ENCODE measurements at places on chromosomes 11 and 22. TPM values are rescaled to one million over a fixed set of nuclear protein-coding genes. Genes with fewer than 3 reads are reported as not detected.

Gene OR4D5
- total RNA-seq, result not detected

Gene C22orf42
- total RNA-seq, result not detected

Gene RPL27A
- total RNA-seq, result 776 TPM

Gene BEST1
- total RNA-seq, result 3.9 TPM

Gene BBOX1
- 0.45 TPM for total RNA-seq

Gene WNT11
- 30.0 TPM for total RNA-seq

Gene DEUP1
- total RNA-seq, result not detected

Gene TBX1
- 2.3 TPM for total RNA-seq

DNA sequence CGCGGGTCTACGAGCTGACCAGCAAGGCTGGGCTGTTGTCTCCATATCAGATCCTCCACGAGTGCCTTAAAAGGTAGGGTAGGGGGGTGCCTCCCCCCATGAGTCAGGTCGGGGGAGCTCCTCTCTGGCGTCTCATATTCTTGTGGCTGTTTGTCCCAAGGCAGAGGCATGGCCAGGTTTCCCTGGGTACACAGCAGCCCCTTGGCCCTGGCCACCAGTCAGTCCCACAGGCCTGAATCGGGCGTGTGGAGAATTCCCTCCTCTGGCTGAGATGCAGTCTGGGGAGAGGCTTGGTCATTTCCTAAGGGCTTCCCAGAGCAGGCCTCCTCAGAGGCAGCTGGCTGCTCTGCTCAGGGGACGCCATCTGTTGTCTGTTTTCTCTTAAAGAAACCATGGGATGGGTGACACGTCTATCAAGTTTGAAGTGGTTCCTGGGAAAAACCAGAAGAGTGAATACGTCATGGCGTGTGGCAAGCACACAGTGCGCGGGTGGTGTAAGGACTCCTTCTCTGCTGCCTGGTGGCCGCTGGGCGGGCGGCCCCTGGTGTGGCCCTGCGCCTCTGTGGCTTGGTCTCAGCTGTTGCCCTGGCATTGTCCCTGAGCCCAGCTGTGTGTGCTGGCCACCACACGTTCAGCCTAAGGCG, 9.6 kb upstream of the RANBP1 start:
- DNase-seq, result peak; percentile 25

DNA sequence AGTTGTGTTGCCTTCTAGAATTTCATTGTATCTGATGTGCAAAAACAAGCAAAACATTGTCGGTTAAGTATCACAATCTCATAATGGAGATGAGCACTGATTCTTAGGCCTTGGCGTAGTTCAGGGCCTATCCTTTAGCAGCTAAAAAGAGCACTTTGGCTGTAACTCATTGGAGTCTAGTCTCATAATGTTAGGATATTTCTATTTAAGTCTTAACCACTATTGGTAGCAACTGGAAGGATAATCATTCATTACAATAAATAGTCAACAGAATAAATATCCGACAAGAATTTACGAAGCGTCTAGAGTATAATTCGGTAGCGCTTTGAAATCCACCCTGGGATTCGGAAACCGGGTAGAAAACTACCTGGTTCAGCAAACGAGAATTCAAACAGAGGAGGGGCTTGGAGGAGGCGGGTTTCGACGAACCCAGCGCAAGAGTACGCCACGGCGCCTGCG, 461 bp upstream of the EED start:
- peak; percentile 92 for DNase-seq

DNA sequence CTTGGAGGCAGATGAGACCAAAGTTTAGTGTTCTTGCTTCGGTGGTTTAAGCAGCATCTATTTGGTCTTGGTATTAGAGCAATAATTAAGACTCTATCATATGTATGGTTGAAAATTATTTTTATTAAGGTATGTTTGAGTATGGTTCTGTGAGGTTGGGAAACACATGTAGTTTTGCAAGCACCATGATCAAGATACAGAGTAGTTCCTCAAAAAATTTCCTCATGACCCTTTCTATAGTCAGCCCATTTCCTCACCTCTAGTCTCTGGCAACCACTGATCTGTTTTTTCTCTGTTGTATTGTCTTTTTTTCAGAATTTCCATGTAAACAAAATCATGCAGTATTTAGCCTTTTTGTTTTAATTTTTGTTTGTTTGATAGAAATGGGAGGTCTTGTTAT, 18.4 kb downstream of the MTMR3 start:
- no peak for DNase-seq

DNA sequence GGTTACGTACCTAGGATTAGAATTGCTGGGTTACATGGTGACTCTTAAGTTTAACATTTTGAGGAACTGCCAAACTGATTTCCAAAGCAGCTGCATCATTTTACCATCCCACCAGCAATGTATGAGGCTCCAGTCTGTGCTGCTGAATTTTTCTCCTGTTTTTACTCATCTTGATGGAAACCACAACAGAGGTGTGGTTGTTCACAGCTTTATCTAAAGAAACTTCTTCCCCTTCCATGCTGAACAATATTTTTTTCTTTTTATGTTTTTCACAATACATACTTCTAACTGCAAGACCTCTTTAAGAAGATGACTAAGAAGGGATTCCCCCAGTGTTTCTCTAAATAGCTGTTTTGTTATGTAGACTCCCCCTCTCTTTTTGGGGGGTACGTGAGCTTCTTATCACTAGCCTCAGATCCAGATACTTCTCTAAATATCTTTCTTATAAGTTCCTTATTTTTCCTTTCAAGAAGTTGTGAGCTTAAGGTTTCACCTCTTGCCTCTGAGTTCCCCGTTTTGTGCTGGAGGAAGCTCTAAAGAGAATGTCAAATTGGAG, 24.0 kb downstream of the TCP11L1 start:
- DNase-seq, result no peak

DNA sequence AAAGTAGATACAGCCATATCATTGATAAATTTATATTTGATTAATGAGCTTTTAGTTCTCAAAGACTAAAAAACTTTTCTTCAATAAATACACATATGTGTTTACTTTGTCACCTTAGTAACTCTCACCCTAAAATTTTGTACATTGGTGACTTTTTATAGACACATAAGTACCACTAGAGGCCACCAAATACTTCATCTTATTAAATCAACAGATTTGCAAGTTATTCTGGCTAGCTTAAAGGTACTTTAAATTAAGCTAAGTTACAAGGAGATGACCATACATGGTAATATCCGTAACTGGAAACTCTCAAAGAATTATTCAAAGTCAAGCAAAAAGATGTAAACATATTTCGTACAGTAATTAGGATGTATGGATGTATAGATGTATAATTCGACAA, 112.2 kb downstream of the SBF2 start:
- no peak for DNase-seq

- DNase-seq, result peak; percentile 6
Observed at GRCh38 chr22:48247829-48248228, 1485.4 kb downstream of the TBC1D22A start.

- no peak for DNase-seq
Observed at GRCh38 chr22:29359469-29359868, 28.9 kb downstream of the AP1B1 start.

DNA sequence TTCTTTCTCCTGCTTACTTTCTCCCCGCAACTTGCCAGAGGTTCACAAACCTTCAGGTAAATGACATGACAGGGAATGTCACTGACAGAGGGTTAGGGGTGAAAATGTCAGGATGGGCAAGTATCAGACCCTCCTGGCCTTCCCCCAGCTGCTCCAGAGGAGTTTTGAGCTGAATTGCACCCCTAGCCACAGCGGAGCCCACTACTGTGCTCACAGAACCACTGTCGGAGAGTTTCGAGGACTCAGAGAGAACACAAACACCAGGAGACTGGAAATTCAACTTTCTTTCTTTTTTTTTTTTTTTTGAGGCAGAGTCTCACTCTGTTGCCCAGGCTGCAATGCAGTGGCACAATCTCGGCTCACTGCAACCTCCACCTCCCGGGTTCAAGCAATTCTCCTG, 21.5 kb upstream of the P2RY2 start:
- peak; percentile 23 for DNase-seq

GRCh38 chr22:36578619-36579018, 49.7 kb upstream of the EIF3D start:
- peak; percentile 40 for DNase-seq

DNA sequence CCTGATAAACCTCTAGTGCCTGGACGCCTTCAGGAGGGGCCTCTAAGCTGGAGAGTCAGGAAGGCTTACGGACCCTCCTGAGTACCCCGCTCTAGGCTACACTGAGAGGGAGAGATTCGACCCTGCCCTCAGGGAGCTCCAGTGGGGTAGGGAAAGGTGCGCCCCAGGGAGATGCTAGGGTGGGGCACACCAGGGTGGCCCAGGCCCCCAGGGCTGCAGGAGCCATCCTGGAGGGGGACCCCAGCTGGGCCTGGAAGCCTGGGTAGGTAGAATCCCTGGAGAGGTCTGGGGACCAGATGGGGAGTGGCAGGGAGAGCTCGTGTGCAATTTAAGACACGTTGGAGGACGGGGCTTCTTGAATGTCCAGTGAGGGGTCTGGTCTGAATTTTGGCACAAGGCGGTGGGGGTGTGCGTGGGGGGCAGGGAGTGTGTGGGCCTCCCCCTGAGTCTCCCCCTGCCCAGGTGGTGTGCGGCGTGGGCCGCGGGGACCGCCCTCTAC, 4.7 kb downstream of the CARNS1 start:
- DNase-seq, result no peak

DNA sequence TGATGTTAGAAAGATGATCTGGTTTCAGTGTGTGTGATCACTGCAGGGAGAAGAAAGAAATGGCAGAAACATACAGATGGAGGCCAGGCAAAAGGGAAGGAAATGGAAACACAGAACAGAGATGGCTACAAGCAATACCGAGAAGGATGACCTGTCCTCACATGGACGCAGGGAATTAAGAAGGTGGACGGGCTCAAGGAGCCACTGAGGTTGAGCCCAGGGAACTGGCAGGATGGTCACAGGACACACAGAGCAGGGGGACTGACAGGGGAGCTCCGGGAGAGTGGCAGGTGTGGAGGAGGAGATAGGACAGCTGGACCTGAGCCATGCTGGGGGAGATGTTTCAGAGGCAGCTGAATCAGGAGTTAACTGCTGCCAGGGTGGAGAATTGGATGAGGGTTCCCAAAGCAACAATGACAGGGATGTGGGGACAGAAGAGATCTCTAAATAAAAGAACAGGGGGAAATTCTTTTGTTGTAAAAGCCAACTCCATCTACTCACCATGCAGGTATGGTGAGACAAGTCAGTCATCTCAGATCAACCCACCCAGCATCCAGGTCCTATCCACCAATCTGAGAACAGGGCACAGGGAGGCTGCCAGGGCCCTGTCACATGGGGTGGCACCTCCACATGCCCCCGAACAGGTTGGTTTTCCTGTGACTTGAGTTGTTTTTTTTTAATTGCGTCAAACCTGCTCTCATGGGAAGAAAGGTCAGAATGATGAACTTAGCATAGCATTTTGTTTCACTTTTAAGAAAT, 26.3 kb downstream of the KLHL22 start:
- DNase-seq, result no peak

DNA sequence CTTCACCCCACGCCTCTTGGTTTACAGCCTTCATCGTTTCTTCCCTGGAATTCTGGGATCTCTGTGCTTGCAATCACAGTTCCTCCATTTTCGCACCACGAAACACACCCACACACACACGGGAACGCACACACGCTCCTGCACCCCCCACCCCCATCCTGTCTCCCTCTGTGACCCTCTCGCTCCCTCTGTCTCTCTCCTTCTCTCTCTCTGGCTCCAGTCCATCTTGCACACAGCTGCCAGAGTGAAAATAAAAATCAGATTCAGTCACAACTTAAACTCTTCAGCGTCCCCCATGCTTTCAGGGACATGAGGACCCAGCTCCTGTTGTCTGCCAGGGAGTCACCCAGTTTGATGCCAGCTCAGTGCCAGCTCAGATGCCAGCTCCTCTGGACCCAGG, 3.0 kb downstream of the GAL start:
- DNase-seq, result no peak

DNA sequence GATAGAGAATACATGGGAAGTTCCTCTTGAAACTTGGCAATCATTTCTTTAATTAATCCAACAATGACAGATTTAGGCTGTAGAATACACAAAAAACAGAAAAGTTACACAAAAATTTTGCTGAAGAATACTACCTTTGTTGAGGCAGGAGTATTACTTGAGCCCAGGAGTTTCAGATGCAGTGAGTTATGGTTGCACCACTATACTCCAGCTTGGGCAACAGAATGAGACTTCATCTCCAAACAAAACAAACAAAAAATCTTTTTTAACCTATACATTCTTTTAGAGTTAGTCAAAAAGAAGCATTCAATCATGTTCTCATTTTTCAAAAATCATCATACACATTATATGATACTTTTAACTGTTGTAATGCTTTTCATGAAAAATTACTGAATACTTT, 22.1 kb downstream of the UEVLD start:
- no peak for DNase-seq

DNA sequence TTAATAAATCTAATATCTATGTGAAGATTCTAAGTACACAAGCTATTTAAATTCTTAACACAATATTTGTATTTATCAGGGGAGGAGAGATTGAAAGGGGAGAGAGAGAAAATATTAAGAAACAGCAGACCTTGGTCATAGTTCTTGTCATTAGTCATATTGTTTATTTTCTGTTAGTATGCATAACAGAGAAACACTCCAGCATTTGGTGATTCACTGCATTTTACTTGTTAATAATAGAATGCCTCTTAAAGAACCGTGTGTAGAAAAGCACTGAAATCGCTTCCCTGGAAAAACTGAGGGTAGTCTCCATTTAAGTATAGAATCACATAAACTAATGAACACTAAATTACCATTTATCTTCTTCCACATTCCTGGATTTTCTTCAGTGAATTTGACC, 122.7 kb upstream of the TRPC6 start:
- DNase-seq, result no peak

DNA sequence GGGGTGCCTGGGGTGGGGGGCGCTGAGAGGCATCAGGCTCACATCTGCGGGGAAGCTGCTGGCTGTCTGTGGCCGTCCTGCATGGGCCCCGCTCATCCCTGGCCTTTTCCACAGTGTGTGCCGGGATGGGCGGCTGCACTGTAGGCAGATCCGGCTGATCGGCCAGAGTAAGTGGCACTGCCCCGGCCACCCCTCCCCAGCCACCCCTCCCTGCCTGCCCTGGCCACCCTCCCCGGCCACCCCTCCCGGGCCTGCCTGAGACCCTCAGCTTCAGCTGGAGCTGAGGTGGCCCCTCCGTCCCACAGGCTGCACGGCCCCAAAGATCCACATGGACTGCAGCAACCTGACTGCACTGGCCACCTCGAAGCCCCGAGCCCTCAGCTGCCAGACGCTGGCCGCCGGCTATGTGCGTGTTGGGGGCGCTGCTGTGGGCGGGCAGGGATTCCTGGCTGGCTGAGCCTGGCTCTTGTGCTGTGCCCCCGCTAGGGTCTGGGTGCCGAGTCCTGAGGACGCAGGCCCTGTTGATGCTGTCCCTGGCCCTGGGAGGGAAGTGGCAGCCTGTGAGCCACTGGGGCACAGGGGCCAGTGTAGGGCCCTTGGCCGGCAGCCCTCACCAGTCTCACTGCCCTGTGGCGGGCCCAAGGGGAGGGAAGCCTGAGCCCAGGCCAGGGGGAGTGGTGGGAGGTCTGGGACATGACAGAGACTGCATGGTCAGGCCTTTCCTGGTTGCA, 10.9 kb downstream of the MUC2 start:
- DNase-seq, result peak; percentile 45

All from aorta (tissue), 5 donors.